ENCODE measurements at places on chromosomes 11 and 22.

DNA sequence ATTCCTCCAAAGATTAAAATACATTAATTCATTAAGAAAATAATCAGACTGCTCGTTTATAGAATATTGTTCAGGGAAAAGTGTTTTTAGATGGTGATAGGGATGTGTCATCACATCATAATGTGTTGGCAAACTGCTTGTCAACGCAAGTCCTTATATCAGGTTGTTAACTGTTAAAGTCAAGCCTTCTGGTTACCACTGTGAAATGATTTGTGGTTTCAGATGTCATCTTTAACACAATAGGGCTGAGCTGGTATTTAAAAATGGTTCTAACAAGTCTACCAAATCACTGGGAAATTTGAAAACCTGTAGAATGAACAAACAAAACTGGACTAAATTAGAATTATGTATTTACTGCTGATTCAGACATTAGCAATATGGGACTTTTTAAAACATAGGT is 2.4 kb upstream of the MMP13 start:
- no peak for DNase-seq

- no peak for DNase-seq
Observed at GRCh38 chr11:85027346-85027745, 599.8 kb downstream of the DLG2 start.

- DNase-seq: no peak
Observed at GRCh38 chr11:126833065-126833464, 167.5 kb downstream of the KIRREL3 start.

DNA sequence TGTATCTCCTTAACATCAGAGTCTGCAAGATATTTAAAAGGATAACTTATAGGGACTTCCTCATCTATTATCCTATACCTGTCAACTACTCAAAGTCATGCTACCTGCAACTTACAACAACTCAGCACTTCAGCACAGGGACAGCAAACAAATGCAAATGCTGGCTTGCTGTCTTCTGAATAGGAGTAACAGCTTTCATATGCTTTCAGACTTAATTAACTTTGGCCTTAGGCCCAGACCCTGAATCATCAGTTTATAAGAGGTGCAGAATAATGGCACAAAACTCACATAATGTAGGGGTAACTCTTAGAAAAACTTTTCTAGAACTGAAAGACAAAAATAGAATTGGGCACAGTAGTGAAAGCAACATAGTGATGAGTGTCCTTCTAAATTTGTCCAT is 953.4 kb downstream of the DLG2 start:
- DNase-seq: no peak

DNA sequence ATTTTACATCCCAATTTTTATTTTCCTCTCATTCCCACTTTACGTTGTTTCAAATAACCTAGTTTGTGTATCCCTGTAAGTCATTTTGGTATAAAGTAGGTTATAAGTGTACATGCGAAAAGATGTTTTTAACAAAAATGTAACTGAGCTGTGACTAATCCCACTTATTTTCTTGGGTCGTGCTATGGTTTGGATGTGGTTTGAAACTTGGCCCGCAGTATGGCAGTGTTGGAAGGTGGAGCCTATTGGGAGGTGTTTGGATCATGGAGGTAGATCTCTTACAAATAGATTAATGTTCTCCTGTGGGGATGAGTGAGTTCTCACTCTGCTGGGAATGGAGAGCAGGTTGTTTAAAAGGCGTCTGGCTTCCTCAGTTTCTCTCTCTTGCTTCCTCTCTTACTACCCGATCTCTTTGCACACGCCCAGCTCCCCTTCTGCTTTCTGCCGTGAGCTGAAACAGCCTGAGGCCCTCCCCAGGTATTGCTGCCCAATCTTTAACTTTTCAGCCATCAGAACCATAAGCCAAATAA is 7.2 kb downstream of the RPL27A start:
- DNase-seq: no peak

DNA sequence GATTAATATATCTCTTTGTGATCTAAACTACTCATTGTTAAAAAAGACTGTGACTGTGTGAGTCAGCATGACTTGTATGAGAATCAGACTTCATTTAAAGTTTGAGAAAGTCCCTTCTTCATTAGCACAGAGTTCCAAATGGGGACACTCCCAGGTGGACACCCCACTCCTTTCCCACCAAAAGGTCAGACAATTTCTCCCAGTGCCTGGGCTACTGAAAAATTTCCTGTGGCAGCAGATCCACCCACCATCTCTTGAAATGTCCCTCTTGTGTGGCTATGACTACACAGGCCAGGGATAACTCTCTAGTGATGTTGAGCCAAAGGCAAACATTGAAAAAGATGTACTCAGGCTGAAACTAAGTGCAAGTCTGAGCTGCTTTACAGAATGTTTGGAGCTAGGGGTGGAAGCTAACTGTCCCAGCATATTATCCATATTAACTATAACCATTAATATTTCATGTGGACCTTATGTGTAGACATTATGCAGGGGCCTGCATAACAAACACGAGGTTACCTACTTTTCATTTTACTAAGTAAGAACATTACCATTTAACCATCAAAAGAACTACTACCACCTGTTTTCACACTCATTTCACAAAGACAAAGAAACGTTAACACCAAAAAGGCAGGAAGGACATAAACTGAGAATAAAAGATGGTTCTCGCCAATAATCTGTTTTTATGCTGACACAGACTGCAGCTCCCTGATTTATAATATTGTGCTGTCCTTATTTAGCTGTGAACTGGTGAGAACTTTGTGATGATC is 44.8 kb downstream of the MMP20 start:
- no peak for DNase-seq

GRCh38 chr11:109046284-109046992 is 375.6 kb upstream of the C11orf87 start:
- DNase-seq: no peak

GRCh38 chr11:126738295-126739031 is 262.1 kb downstream of the KIRREL3 start:
- DNase-seq: no peak

DNA sequence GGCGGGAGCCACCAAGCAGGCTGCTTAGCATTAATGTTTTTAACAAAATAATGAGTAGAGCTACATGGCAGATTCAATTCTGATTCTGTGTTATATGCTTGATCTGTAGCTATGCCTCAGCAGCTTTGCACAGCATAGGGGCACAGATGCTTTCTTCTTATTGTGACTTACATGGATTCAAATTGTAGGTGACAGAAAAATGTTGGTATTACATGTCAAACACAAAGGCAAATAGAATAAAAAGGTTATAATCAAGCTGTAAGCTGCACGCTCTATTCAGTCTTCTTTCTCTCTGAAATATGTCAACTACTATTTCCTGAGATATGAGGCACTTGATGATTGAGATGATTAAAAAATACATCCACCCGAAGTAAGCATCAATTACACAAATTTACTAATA is 1573.8 kb downstream of the FAM181B start:
- no peak for DNase-seq

DNA sequence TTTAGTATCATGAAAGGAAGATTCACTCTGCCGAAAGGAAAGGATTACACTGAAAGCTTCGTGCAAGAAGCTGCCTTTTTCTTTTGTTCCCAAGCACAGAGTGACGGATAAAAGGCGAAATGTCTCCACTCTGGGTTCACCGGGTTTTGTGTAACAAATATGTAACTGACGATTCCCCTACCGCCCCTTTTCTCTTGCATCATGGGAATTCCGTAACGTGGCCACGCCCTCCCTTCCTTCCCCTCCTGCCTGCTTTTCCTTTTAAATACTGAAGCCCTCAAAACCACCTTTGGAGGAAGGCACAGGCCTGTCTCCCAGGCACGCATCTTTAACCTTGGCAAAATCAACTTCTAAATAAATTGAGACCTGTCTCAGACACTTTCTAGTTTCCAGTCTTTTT is 16.4 kb upstream of the TESMIN start:
- no peak for DNase-seq

DNA sequence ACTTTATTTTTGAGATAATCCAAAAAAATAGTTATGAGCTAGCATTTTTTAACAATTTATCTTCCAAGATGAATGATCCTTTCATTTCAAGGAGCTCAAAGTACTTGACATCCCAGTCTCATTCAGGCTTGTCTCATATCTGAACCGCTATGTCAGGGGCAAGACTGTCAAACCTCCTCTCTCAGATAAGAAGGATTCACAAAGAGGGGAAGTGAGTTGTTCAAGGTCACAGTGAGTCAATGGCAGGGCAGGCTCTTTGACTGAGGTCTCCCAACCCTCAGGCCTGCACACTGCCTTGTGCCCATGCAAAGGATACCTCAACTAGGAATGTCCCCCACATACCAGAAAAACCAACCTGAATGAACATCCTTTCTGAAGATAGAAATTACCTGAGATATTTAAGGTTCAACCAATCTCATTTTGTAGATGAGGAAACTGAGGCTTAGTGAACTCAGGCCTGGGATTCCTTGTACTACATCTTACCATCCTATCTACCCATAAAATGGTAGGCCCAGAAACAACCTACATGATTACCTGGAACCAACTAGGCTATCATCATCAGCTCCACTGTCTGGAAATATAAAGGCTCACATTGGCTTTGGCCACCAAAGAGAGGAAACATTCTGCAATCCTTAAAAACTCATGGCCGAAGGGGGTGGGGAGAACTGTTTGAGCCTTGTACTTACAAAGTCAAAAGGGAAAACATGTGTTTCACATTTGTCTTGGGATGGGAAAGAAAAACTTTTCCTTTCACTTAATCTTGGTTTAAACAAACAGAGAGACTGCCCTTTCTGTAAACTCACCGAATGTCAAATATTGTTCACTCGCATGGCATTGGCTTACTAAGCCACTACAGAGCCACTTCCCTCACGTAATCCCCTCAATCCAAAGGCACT is 51.1 kb downstream of the LIF start:
- DNase-seq: no peak

DNA sequence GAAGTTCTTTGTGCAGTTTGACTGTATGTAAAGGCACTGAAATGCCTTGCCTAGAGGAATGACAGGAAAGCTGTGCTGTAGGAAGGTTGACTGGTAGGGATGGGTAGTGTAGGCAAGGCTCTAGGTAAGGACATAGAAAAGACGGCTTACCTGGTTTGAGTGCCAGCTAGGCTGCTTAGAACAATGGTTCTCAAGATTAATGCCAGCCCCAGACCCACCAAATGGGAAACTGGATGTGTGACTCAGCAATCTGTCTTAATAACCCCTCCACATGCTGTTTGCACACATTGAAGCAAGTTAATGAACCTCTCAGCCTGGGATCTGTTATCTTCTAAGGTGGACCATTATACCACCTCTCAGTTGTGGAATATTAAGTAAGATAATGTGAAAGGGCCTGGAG is 3.7 kb downstream of the RPS3 start:
- DNase-seq: no peak

- DNase-seq: no peak
Observed at GRCh38 chr11:126370016-126370415, 14.5 kb downstream of the ST3GAL4 start.

GRCh38 chr22:45181240-45181639 is 17.5 kb downstream of the NUP50 start:
- DNase-seq: no peak

DNA sequence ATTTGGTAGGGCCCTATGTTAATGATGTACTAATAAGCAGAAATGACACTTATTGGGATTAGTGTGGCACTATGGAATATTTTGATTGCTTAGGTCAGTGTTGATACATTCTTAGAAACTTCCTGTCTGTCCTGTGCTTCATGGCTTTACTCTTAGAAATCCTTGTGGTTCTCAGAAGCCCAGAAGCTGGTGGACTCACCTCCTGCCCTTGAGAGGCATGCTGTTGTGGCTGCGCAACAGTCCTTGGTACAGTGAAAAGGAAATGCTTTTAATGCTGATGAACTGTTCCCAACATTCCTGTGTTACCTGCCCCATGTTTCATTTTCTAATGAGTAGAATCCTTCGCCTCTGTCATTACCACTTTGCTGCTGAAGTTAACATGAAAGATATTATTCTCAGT is 52.4 kb upstream of the MYO18B start:
- DNase-seq: no peak

DNA sequence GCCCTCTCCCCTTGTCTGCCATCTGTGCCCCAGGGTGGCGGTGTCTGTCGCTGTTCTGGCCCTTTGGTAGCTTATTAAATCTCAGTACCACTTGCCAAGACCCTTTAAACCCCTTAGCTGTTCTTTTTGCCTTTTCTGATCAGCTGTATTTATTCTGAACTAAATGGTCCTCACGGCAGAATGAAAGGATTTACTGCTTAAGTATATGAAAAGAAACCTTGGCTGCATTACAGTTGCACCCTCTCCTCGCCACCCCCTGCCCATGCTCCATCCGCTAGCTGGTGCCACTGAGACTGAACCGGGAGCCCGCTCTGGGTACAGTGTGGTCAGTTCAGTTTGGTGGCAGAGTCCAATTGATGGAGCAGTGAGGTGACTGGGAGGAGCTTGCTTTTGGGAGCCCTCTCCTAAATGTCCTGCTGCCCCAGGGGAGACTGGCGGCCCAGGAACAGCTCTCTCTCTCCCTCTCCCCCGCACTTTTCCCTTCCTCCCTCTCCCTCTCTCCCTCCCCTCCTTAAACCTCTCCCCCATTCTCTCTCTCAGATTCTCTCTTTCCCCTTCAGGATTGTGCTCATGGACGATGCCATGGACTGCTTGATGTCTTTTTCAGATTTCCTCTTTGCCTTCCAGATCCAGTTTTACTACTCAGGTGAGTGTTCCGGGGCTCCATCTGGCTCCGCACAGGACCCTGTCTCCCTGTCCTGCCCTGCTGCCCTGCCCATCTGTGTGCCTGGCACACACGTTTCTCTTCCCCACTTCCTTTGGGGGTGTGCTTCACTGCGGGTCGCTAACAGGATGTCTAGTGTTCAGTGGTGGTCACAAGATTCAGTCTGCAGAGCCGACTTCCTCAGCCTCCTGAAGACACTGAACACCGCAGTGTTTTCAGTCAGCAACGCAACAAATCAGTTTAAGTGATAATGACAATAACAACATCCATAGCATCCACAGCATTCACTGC is 21.8 kb downstream of the ARFGAP2 start:
- DNase-seq: no peak

- no peak for DNase-seq
Observed at GRCh38 chr11:119627286-119627685, 101.7 kb downstream of the NECTIN1 start.

GRCh38 chr11:62393061-62393611 is 25.7 kb upstream of the SCGB1A1 start:
- no peak for DNase-seq

DNA sequence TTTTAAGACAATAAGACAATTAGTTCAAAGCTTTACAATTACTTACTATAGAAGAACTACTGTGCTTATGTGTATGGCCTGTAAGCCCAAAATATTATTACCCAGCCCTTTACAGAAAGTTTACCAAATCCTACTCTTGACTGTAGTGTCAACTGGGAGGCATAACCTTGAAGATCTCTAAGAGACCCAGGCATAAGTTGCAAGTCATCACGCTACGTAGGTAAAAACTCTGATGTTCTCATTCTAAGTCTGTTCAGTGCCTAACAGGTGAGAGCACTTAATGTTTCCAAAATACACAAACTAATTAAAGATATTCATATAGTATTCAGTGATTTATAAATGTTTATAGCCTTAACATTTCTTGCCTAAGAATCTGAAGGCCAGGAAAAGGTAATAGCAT is 12.9 kb downstream of the SESN3 start:
- no peak for DNase-seq

- DNase-seq: no peak
Observed at GRCh38 chr22:45602824-45603595, 68.6 kb upstream of the ATXN10 start.

- peak; percentile 25 for DNase-seq
Observed at GRCh38 chr22:20430720-20431510, 6.7 kb downstream of the SCARF2 start.

GRCh38 chr11:14537134-14537599 is 17.0 kb upstream of the PSMA1 start:
- DNase-seq: no peak

- no peak for DNase-seq
Observed at GRCh38 chr11:35812828-35813227, 131.0 kb upstream of the LDLRAD3 start.

GRCh38 chr11:110432713-110433392 is 3.1 kb downstream of the FDX1 start:
- no peak for DNase-seq
